ENCODE measurements at places on chromosomes 11 and 22. TPM values are rescaled to one million over a fixed set of nuclear protein-coding genes. Genes with fewer than 3 reads are reported as not detected.

MIOX gene
- total RNA-seq: not detected

DDI1 gene
- total RNA-seq: not detected

DNA sequence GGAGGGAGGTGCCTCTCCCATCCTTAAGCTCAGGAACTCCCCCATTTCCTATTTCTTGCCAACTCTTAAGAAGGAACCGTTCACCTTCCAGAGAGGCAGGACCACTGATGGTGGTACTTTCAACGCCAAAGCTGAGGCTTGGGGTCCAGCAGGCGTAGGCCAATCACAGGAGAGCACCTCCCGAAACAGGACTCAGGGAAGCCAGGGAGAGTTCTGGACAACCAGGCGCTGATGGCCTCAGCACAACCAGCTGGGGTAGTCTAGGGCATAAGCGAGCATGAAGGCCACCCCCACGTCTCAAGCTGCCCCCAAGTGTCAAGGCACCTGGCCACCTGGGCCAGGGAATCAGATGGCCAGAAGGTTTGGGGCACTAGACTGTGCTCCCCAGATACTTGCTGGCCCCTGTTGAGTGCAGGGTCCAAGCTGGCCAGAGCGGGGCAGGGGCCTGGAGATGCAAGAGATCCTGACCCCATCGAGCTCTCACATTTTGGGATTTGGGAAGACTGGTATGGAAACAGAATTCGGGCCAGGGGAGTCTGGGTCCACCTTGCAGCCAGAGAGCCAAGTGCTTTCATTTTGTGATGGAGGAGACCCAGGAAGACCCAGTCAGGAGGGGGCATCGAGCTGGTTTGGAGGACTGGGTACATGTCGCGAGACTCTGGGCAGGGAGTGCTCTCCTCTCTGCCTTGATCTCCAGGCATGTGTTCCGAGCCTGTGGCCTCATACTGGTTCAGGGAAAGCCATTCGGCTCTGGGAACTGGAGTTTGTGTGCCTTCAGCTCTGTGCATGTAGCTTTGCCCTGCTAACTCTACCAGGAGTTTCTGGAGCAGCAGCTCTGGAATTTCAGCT is 926 bp downstream of the CD6 start:
- no peak for DNase-seq

SWAP70 gene
- 83.1 TPM for total RNA-seq

DNA sequence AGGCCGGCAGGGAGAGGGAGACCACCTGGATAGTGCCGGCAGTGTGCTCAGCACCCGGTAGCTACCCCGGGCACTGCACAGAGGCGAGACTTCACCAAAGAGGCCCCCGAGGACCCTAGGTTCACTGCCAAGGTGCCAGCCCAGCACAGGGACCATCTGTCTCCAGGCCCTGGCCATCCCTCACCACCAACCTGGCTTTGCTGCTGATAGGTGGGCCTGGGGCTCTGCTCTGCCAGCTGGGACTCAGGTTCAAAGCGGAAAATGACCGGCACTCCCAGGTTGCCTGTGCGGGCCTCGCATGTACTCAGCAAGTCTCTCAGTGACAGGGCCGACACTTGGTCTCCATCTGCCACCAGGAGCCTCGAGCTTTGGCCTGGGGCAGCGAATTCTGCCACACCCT is 812.2 kb downstream of the BRD1 start:
- DNase-seq: peak; percentile 8

DEUP1 gene
- total RNA-seq: not detected

- DNase-seq: no peak
These were observed 14.0 kb upstream of the AMPD3 start for GRCh38 chr11:10441091-10441490.

GRCh38 chr22:46687048-46687444 is 51.0 kb downstream of the CERK start:
- DNase-seq: no peak

GRCh38 chr11:123239191-123240150 is 44.4 kb upstream of the CLMP start:
- DNase-seq: no peak

GRCh38 chr22:43155789-43156188 is 4.4 kb downstream of the TSPO start:
- DNase-seq: no peak

DNA sequence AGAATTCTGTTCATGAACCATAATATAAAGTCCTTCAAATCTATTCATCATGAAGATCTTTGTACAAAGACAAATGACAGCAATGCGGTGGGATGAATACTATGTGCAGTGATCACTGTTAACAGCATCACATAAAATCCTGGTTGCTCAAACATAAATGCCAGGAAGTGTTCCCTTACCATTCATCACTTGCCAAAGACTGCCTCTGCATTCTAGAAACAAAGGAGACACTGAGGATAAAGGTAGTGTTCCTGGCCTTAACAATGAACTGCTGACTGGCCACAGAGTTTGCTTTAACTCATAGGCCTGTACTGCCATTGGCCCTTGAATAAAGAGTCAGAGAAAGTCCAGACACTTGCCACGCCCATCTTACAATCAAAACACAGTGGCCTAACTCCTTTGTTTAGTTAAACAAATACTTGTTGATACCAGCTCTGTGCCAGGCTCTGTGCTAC is 29.5 kb downstream of the C2CD3 start:
- no peak for DNase-seq

- peak; percentile 79 for DNase-seq
These were observed 17.0 kb upstream of the DDX10 start for GRCh38 chr11:108647701-108648527.

GPR137 gene
- total RNA-seq: 12.2 TPM

DNA sequence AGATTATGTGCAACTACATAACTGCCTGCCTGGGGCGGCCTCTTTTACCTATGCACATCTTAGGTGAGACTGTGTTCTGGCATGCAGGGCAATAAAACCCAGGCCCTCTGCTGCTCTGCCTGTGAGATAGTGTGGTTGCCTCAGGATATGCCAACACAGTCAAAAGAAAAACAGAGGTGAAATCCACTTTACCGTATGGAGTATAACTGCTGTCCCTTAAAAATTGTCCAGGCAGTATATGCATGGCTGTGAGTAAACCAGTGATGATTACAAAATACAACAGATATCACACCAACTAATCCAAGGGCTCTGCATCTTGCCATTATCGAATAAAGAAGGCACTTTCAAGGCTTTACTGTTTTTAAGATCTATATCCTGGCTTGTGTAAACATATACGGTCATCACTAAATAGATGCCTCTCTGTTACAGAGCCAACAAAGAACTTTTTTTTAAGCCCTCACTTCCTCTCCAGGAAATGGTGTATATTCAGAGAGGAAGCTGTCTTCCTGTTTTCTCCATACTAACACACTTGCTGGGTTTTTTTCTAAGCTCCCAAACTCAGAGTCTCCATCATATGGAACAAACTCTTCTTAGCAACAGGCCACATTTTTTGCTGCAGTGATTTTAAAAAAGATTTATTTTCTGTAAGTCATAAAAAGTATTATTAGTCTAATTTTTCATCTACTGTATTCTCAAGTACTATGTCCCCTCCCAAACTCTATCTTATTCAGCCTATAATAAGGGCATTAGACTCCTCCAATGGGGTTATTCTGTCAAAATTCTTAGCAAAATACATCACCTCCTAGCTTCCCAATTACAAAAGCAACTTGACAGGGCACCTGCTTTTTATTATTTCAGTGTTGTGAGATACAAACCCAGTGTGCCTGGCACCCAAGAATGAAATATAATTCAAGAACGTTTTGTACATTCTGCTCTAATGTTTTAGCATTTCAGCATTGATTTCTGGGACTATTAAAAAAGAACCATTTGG is 135.2 kb downstream of the MAML2 start:
- DNase-seq: no peak

C2CD2L gene
- total RNA-seq: 27.2 TPM

DNA sequence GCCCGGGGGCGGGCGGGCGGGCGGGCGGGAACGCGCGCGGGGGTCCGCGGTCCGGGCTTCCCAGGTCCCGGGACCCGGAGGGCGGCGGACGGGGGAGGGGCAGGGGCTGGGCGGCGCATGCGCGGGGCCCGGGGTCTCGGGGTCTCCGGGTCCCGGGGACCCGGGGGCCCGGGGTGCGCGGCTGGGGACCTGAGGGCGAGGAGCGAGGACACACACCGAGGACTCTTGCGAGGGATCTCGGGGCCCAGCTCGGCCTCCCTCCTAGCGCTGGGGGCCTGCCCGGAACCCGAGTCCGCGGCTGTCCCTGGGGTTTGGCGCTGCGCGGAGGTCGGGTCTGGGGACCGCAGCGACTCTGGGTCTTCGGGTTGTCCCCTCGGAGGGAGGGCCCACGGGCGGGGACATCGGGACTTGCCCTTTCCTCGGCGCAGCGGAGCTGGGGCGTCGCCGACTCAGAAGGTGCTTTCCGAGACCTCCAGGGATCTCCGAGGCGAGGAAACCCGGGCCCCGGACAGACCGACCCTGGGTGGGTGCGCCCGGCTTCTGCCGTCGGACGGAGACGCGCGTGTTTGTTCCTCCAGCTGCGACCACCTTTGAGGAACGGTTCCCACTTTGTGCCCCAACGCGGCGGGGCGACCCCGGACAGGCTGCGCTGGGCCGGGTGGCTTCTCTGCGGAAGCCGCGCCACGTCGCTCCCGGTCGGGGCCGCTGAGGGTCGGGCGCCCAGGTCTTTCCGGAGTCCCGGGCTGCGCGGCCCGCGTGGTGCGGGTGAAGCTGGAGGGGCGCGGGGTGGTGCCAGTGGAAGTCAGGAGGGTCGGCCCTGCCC is 540 bp downstream of the PPARA start:
- DNase-seq: no peak

TP53I11 gene
- 46.4 TPM for total RNA-seq

BMAL1 gene
- total RNA-seq: 132 TPM

ANO1 gene
- 106 TPM for total RNA-seq

- DNase-seq: no peak
These were observed 77.1 kb downstream of the DGCR2 start for GRCh38 chr22:19045094-19045493.

DNA sequence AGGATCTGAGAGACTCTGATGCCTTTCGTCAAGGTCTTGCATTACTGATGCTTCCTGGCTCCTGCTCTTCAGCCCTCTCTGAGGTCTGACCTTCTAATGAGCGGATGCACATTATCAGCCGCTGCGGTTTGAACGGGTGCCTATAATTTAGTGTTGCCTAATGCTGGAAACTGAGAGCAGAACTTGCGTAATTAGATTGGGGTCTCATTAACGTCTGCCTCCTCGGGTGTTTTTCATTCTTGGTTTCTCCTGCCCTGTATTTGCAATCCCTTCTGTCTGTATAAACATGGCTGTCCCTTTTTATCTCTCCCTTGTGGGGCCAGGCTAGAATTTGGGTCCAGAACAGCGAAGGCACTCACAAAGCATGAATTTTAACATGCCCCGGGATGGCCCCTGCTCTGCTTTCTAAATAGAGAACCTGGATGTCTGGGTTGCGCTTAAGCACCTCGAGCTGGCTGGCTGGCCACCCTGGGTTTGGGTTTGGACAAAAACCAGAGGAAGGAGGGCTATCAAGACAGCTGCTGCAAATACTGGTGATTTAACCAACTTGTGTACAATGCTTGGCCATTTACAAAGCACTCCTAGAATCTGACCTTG is 118.6 kb downstream of the TIMP3 start:
- peak; percentile 40 for DNase-seq

GGTLC2 gene
- total RNA-seq: not detected

MMP11 gene
- 1.8 TPM for total RNA-seq

DNA sequence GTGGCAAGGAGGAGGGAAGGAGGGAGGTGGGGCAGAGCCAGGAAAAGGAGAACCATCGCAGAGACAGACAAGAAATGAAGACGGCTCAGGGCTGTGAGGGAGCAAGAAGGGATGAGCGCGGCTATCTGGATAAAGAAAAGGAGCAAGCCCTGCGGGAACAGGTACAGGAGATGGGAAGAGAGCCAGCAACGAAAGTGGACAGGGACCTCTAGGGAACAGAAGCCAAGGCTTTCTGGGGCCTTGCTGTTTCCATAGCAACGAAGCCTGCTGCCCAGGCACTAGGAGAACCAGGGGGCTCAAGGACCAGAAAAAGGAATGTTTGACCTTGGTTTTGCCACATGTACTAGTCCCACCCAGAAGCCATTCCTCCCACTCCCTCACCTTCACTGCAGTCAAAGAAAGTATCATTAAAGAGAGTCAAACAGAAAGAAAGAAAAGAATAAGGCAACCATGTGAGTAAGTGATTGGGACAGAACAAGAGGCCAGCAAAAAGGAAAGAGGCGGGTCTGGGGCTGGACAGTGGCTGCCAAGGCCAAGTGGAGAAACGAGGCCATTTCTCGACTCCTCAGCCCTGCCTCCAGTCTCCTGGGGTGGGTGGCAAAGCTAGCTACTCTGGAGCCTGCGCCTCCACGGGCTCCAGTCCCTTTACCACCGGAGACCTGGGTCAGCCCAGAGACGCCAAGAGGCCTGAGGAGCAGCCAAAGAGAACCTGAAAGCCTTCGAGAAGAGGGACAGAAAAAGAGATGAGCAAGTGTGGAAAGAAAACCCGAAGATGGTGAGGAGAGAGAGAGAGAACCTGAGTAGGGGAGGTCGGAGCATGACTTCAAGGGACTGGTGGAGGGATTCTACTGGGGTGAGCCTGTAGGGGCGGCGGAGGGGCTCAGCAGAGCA is 35.1 kb downstream of the NRXN2 start:
- no peak for DNase-seq

DNA sequence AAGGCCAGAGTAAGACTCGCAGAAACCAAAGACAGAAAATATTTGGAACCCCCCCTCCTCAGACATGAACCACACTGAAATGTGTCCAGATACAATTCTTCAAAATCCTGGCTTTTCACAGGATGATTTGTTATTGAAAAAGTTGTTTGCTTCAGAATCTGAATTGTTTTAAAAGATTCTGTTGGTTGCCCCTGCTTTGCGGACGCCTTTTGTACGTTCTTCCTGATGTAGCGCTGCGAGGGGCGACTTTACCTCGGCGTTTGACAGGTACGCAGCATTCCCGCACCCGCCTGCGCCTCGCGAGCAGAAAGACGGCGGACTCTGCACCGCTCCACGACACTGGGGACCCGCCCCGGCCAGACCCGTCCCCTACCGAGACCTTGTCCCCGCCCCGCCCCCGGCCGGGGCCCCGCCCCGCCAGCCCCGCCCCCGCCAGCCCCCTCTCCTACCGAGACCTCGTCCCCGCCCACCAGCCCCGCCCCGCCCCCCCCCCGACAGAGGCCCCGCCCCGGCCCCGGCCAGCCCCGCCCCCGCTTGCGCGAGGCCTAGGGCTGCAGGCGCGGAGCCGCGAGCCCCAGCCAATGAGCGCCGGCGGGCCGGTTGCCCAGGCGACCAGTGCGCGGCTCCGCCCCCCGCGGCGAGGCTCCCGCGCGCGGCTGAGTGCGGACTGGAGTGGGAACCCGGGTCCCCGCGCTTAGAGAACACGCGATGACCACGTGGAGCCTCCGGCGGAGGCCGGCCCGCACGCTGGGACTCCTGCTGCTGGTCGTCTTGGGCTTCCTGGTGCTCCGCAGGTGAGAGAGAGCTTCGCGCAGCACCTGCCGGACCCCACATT is at the start of gene GLB1L2:
Gene GLB1L2, plus strand, starts transcription at position 635 of the 835 bp plus-strand sequence. Its CDS starts 74 bp downstream, at position 709.
- peak; percentile 45 for DNase-seq

GRCh38 chr11:98277251-98277912 is 743.4 kb upstream of the CNTN5 start:
- DNase-seq: no peak

DNA sequence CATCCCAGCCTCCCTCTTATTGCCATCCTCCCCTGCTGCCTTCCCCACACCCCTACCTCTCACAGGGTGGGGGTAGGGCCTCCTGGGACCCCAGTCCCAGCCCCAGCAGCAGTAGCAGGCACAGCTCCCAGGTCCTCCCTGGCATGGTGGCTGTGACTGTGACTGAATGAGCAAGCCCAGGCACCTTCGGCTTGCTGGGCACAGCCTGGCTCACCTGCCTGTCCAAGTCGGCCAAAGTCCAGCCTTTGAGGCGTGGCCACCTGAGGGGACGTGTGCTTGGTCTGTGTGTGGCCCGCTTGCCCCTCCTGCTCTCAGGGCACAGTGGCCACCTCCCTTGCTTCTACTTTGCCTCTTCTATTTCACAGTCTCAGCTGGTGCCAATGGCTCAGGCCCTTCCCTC is at the start of gene TREH:
Gene TREH, minus strand, starts transcription at position 168 of the 400 bp plus-strand sequence. Its CDS starts 23 bp downstream, at position 145.
- DNase-seq: peak; percentile 70

GRCh38 chr11:119580751-119581150 is 148.2 kb downstream of the NECTIN1 start:
- DNase-seq: no peak

Data from lower leg skin (tissue), 4 donors.